ENCODE measurements at places on chromosomes 5 and 9. TPM values are rescaled to one million over a fixed set of nuclear protein-coding genes. Genes with fewer than 3 reads are reported as not detected.

PTGES gene
- 22.0 TPM for polyA plus RNA-seq

SPEF2 gene
- 4.6 TPM for polyA plus RNA-seq

LCN15 gene
- not detected for polyA plus RNA-seq

HOMER1 gene
- 5.3 TPM for polyA plus RNA-seq

ANXA6 gene
- polyA plus RNA-seq: 183 TPM

PNPLA7 gene
- polyA plus RNA-seq: 0.59 TPM

- DNase-seq: peak; percentile 79
Measured at GRCh38 chr5:52915176-52915875, 73.8 kb upstream of the ITGA2 start.

- DNase-seq: peak; percentile 69
Measured at GRCh38 chr5:31378838-31379237, 153.1 kb downstream of the DROSHA start.

GRCh38 chr9:99052815-99053715 is 51.8 kb upstream of the TGFBR1 start:
- no peak for DNase-seq

DNA sequence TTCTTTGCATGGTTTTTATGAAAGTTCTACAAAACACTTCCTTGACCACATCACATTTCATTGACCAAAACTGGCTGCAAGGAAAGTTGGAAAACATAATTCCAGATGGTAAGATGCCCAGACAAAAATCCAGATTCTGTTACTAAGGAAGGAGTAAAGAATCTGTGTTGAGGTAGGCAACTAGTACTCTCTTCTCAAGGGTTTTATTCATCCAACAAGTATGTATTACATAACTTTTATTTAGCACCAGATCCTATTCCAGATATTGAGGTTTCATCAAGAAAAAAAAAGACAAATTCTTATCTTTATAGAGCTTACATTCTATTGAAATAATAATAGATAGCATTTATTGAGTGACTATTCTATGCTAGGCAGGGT is 43.2 kb upstream of the UGCG start:
- peak; percentile 29 for DNase-seq

DNA sequence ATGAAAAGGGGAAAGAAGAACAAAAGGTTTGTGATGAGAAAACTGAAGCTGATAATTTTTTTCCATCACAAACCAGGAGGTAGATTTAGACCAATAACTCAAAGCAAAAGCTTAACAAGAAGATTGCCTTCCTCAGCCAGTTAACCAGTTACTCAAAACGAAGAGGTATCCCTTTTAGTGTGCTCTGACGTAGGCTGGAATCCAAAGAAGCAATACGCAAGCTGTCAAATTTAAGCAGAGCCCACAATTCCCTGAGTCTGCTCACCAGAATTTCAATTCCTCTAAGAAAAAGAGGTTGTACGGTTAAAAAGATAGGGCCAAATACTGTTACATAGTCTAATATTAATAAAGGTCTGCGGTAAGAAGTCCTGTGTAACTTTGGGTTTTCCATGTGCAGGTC is 61.8 kb downstream of the BRINP1 start:
- DNase-seq: no peak

- no peak for DNase-seq
Measured at GRCh38 chr5:150101023-150101422, 14.7 kb upstream of the CSF1R start.

GRCh38 chr5:135195270-135195608 is 161.2 kb upstream of the PITX1 start:
- peak; percentile 35 for DNase-seq

DNA sequence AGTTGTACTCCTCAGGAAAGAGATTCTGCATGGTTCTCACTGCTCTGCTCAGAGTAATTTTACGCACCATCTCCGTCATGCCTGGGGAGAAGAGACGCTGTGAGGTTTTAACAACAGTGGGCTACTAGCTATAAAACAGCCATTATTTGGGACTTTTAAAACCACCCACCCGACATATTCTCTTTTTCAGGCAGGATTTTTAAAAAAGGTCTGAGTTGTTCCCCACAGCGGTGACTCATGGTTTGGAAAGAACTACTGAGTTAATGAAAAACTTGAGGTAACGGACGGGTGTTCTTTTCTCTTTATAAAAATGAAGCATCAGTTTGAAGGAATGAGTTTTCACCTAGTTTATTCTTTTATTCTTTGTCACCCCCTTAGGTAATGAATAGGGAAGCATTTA is 61.3 kb downstream of the TTLL11 start:
- peak; percentile 80 for DNase-seq

- DNase-seq: no peak
Measured at GRCh38 chr5:98933445-98934072, 4.8 kb upstream of the CHD1 start.

GRCh38 chr5:52950686-52951085 is 38.5 kb upstream of the ITGA2 start:
- no peak for DNase-seq

GRCh38 chr5:35859101-35859661 is 2.5 kb downstream of the IL7R start:
- peak; percentile 38 for DNase-seq

- DNase-seq: peak; percentile 74
Measured at GRCh38 chr9:19934301-19934871, 145.5 kb upstream of the SLC24A2 start.

DNA sequence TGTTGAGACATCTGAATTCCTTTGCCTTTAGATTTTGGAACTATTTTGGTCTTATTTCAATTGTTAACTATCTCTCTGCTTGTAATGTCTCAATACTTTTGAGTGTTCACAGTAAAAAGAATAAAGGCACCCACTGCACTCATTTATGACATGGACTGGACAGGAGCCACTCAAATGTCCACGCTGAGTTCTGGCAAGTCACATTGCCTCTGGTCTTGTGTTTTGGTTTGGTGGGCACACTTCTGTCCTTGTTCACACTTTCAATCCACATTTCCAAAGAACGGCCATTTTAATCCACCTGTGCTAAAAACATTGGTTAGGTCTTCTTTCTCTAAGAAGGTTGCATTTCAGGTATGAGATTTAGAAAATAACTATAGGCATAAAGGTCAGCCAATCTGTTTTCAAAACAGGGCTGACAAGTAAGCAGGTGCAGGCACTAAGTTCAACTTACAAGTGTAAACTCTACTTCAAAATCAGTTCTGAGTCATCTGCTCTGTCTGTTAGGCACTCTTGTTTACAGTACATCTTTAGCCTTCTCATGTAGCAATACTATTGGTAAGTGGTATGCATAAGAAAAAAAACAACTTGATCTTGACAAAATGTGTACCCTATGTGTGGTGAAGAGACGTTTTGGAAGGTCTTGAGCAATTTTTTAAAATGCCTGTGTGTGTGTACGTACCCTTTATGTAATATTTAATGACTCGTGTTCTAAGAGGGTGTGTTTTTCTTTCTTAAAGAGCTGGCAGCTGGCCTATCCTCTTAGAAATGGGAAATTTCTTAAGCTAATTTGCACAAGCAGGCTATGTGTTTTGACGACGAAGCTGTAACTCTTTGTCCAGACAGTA is 31.5 kb upstream of the ZFAND5 start:
- peak; percentile 53 for DNase-seq
